Mesothelial cell of epicardium (in vitro differentiated cells): ENCODE measurements at places on chromosomes 6 and 20. TPM values are rescaled to one million over a fixed set of nuclear protein-coding genes. Genes with fewer than 3 reads are reported as not detected.

Gene APCDD1L
- 0.07 to 0.16 TPM in 2 of 3 replicates, not detected in the other for total RNA-seq

Gene ELOVL4
- total RNA-seq, result 3.3 to 3.6 TPM (median 3.6 TPM) in 3 replicates

- H3K36me3 ChIP-seq, result peaks cover 2% of the 10 kb centered on the region
- no peak overlapping the region for H3K4me3 ChIP-seq
- peaks cover 6% of the 10 kb centered on the region for H3K4me1 ChIP-seq
- no peaks in the 10 kb centered on the region for H3K27me3 ChIP-seq
- DNase-seq, result no peak
- H3K27ac ChIP-seq, result no peak overlapping the region
These were observed 8.1 kb upstream of the TSPYL1 start for GRCh38 chr6:116287689-116288282.

GRCh38 chr20:24108581-24108980, 120.0 kb upstream of the GGTLC1 start:
- no peaks in the 10 kb centered on the region for H3K36me3 ChIP-seq
- H3K4me3 ChIP-seq, result no peak overlapping the region
- no peak overlapping the region for H3K27ac ChIP-seq
- H3K27me3 ChIP-seq, result no peaks in the 10 kb centered on the region

GRCh38 chr20:23479043-23479442, 11.9 kb upstream of the CST8 start:
- peaks cover 7% of the 10 kb centered on the region for H3K4me1 ChIP-seq
- no peak for DNase-seq
- H3K36me3 ChIP-seq, result no peaks in the 10 kb centered on the region
- H3K4me3 ChIP-seq, result no peak overlapping the region
- no peak overlapping the region for H3K27ac ChIP-seq
- no peaks in the 10 kb centered on the region for H3K27me3 ChIP-seq
